ENCODE measurements at places on chromosomes 16 and 17.

GRCh38 chr17:50113624-50114320 lies 16.2 kb downstream of the SAMD14 start:
- DNase-seq: no peak

DNA sequence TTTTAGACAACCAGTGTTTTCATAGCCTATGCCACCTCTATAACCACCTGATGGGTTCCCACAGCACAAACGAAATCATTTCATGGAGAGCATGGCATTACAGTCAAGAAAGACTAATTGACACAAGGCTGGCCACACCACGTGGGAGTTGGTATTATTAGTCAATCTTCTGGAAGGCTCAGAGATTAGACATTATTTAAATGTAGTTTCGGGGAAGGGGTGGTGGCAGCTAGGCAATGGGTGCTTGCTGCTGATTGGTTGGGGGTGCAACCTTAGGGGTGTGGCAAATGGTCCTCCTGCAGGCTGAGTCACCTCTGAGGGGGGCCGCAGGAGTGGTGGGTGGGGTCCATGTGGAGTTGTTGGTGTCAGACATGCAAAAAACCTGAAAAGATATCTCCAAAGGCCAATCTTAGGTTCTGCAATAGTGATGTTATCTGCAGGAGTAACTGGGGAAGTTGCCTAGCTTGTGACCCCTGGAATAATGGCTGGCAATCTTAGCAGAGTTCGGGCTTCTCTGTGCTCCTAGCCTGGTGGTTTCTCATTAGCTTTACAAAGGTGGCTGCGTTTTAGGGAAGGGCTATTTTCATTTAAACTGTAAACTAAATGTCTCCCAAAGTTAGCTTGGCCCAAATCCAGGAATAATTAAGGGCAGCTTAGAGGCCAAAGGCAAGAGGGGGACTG lies 4.6 kb downstream of the TEN1 start:
- peak; percentile 19 for DNase-seq

GRCh38 chr17:38702166-38702915 lies 2.7 kb upstream of the MLLT6 start:
- DNase-seq: peak; percentile 82

DNA sequence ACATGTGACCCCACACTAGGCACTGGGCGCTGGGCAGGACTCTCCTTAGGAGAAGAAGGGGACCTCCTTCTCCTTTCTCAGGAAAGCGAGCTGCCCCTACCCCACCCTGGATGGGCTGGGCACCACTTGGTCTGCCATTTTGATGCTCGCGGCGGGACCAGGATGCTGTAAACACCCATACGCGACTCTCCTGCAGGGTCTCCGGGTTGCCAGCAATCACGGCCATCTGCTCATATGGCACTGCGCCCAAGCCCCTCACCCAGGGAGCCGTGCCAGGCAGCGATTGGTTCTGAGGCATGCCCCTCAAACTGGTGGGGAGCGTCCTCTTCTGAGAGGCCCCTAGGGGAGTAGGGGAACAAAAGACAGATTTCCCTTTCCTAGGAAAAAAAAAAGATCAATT lies 99.0 kb downstream of the C16orf78 start:
- DNase-seq: no peak

DNA sequence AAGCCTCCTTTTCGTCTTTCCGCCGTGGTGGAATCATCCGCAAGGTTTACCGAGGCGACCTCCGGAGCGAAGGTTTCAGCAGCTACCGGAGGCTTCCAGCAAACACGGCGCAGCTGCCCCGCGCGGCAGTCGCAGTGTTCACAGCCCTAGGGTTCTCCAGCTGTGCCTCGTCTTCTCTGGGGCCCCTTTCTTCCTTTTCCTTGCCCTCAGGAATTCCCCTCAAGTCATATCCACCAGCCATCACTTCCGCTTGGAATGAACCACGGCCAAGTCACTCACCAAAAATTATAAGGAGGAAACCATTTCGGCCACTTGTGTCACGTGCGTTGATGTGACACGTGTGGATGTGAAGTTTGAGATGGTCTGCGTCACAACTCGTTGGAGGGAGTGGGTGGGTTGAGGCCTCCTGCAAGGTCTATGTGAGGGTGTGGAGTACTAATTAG lies 636 bp upstream of the ERN1 start:
- peak; percentile 49 for DNase-seq

- DNase-seq: peak; percentile 26
Observed at GRCh38 chr17:50604513-50604912, 30.2 kb upstream of the ABCC3 start.

DNA sequence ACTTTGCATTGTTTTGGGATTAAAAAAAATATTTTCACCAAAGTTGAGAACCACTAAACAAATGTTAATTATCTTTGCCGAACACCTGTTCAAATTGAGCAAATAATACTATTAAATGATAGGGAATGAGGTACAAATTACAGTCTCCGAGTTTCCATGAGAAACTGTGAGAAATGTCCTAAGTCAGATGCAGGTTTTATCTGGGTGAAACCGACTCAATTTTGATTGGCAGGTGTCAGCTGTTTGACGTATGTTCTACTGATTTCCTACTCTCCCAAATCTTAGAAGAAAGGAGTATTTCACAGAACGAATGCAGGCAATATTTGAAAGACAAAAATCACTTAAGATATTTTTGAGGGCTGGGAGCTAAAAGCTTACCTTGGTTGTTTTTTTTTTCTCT lies 622.0 kb upstream of the GOT2 start:
- no peak for DNase-seq

DNA sequence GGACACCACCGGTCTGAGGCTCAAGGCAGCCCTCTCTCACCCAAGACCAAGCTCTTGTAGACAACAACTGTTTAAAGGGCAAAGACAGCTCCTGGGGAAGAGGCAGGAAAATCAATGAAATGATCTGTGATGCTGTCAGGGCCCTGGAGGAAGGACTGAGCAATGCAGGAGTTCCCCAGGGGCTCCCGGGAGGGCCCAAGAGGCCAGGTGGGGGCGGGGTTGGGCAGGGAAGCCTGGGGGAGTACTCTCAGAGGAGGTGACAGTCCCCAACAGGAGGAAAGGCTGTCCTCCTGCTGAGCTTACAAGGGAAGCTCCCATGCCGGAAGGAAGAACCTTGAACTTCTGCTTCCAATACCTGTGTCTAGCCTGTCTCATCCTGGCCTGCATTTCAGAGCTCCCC lies 8.3 kb upstream of the NOS2 start:
- no peak for DNase-seq

DNA sequence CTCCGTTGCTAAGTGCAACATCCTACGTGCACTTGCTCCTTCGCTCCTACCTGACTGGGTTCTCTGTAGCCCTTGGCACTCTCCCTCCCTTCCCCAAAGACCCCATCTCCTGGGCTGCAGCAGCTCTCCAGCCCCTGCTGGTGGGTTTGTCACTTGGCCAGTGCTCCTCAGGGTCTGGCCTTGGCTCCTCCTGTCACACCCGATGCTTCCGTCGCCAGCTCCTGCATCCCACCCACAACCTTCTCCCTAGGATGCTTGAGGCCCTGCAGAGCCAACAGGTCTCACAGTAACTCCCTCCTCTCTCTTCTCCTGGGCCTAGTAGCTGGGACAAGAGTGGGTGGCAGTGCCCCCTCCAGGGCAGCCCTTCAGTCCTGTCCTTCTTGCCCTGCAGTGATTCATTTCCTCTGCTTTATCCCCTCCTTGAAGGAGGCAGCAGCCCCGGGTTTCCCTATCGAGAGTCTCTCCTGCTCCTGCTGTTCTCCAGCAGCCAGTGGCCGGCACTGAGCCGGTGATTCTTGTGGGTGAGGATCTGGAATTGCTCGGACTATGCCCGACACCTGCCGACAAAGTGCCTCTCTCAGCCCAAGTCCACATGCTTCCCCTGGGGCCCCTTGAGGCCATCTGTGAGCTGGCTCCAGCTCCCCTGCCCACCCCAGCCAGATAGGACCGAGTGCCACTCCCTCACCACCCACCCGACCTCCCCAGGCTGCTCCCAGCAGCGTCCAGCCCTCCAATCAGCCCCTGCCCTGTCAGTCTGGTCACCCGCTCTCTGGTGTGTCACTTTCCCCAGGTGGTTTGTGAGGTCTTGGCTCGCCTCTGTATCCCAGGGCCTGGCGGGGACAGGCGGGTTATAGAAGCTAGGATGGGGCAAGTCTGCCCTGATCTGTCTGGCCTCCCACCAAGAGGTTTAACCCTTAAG lies 3.8 kb downstream of the LITAFD start:
- peak; percentile 56 for DNase-seq

- no peak for DNase-seq
Observed at GRCh38 chr16:66298006-66298405, 68.5 kb upstream of the CDH5 start.

- no peak for DNase-seq
Observed at GRCh38 chr16:10921536-10922327, 20.5 kb downstream of the DEXI start.

- peak; percentile 53 for DNase-seq
Observed at GRCh38 chr17:66469890-66470289, 167.5 kb downstream of the PRKCA start.

DNA sequence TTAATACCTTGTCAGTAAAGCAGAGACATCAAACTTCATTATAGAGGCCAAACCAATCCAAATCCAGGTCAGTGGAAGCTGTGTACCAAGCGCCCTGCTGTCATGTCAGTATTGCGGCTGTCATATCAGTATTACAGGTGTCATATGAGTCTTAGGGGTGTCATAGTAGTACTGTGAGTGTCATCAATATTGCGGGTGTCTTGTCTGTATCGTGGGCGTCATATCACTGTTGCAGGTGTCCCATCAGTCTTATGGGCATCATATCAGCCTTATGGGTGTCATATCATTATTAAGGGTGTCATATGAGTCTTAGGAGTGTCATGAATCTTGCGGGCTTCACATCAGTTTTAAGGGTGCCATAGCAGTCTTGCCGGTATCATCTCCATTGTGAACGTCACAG lies 6.0 kb upstream of the PRDM7 start:
- no peak for DNase-seq

- no peak for DNase-seq
Observed at GRCh38 chr17:67995570-67996263, 552 bp downstream of the C17orf58 start.

GRCh38 chr17:17345686-17346427 lies 42.7 kb downstream of the NT5M start:
- DNase-seq: no peak

GRCh38 chr16:31474173-31474714 lies 2.3 kb downstream of the TGFB1I1 start:
- peak; percentile 85 for DNase-seq

GRCh38 chr16:19153876-19154275 lies 14.2 kb upstream of the SYT17 start:
- DNase-seq: no peak

DNA sequence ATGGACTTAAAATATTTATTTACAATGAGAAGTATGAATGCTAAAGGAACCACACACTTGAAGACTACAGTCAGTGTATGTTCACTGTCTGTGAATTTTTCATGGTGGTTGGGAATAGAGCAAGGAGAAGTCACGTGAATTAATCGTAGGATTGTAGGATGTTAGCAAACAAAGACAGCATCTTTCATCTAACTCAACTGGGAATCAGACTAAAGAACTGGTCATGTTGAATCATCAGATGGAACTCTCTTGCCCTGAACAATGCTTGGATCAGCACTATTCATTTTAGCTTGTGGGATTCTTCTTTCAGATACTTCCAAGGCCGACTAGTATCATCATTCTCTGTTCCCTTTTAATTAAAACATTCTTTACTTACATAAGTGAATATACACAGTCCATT lies 18.1 kb downstream of the KCNJ2 start:
- peak; percentile 58 for DNase-seq
